Hematopoietic multipotent progenitor cell treated with erythropoietin and hydrocortisone succinate and interleukin-3 and kit ligand, for 15 days (in vitro differentiated cells): ENCODE measurements at places on chromosomes 3 and 15.

- no peak for DNase-seq
Measured at GRCh38 chr3:131543714-131544113, 40.9 kb upstream of the MRPL3 start.

DNA sequence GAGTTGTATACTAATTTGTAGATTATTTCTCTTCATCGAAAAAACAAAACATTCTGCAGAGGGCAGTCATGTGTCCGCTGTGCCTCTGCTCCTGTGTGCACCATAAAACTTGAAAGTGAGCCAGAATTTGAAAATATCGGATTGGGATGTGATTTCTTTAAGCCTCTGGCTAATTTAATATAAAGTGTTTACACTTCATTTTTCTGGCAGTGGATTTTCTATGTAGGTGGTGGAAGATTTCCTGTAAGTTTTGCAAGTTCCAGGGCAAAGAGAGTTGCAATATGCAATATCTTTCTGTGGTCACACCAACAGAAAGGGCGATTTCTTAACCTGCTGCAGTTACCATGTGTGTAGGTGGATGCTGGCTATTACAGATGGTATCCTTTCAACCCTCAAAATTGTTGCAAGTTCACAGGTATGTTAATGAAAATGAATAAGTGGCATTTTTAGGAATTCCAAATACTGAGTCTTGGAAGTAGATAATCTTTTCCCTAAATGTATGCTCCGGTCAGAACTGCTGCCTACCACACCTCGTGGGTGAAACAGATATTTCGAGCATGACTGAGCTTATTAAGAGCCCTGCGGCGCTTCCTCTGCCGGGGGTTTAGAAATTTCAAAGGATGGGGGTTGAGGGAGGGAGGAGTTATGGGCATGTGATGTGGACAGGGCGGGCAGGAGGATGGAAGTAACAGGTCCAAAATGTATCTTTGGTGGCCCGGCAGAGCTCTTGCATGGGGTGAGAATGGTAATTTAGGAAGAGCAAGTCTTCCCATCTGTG, 134.0 kb downstream of the PGPEP1L start:
- DNase-seq: no peak

DNA sequence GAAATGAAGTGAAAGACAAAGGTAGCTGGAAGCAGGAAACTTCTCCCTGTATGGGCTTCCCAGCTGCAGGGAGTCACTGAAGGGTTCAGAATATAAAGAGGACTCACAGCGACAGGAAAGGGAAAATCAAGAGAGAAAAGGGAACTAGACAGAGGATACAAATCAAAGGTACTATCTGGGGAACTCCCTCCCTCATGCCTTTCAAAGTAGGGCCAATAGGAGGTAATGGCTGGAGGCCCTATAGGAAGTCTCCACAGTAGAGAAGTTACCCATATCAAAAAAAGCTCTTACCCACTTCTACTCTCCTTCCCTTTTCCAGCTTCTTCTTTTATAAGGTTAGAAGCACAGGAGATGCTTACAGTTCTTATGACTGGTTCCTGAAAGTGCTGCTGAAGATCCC, 43.5 kb downstream of the FMN1 start:
- DNase-seq: no peak

DNA sequence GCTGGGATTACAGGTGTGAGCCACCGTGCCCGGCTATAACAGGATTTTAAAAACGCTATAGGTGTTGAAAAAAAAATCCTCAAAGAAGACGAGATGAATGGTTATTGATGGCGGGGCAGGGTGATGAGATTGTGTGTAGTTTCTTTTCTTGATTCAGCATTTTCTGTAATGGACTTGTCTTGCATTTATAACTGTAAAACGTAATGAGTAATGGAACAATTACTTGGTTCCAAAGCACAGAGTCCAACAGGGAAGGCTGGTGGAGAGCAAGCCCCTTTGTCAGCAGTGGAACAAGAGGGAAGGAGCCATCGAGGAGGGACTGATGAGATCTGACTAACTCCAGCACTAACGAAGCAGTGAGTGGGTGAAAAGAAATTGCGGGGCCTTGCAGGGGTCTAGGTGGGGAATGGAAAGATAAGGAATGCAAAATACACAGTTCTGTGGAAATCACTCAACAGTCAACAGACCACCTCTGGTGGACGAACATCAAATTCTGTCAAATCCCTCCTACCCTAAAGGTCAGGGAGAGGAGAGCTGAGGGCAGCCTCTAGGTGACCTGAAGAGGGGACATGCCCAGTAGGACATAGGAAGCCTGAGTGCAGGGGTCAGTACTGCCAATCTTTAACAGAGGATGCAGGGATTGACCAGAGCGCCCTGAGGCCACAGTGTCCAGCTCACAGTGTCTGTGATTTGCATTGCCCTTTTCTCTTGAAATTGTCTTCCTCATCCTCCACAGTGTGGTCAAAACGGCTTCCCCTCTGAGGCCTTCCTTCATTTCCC, 23.1 kb upstream of the CDCP1 start:
- DNase-seq: no peak
